ENCODE measurements at places on chromosomes 11 and 22.

- DNase-seq: no peak
These were observed 102.4 kb upstream of the SERPIND1 start for GRCh38 chr22:20671409-20672081.

DNA sequence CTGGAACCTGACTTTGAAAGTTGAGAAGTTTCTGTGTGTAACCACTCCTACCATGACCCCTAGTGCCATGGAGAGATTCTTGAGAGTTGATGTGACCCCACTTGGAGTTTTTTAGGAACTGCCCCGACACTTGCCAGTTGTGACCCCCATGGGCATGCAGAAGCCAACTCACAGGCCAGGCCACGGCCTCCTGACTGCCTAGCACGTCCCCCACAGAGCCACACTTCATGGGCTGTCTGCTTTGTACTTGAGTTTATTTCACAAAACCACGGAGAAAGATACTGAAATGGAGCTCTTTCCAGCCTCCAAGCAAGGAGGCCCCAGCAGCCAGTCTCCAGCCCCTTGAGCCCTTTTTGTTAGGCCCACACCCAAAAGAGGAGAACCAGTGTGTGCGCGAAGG is 8.4 kb downstream of the CYB5R2 start:
- DNase-seq: no peak

- no peak for DNase-seq
These were observed 4.7 kb downstream of the DDIAS start for GRCh38 chr11:82906236-82906635.

GRCh38 chr11:86743223-86744118 is 56.9 kb upstream of the PRSS23 start:
- DNase-seq: no peak

DNA sequence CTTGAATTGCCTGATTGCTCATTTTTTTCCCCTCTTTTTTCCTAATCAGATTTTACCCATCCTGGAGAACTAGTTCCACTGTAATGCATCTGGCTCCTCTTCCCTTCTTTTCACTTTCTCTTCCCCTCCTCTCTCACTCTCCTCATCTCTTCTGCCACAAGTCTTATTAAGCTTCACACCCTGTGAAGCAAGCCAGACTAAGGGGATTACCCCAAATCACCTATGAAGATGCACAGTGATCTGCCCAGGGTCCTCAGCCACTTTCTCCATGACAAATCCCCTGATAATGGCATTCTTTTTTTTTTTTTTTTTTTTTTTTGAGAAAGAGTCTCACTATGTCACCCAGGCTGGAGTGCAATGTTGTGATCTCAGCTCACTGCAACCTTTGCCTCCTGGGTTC is 11.2 kb downstream of the UBASH3B start:
- DNase-seq: no peak

DNA sequence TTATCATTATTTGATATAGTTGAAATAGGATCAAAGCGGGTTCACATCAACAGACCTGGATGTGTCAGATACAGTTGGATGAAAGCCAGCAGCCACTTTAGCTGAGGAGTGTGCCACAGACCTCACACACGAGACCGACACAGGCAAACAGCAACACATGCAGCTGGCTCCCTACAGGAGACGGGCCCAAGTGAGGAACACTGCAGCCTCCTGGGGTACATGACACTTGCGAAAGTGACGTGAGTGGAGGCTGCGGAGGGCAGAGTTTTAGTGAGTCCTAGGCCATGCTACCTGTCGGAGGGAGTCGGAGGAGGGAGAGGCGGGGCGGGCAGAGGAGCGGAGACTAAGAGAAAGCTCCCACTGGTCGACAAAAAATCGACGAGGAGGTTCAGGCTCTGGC is 100.9 kb upstream of the BID start:
- no peak for DNase-seq

- DNase-seq: no peak
These were observed 213.3 kb downstream of the MN1 start for GRCh38 chr22:27588268-27588667.

- DNase-seq: peak; percentile 16
These were observed 54.0 kb downstream of the RPUSD4 start for GRCh38 chr11:126157326-126158030.

DNA sequence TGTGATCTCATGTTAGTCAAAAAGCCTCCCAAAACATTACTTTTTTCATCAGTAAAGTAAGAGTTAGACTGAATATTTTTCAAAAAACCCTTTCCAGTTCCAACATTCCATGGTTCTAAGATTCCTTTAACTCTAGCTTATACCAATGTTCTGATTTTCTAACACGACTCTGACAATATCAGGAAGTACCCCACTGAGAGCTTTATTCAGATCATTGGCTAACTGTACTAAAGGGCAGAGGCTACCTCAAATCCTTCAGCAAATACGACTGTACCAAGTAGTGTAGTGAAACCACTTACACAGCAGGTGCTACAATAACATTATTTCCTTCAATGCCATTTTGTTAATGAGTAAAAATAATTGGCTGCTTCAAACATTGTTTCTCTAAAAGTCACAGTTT is 213.4 kb upstream of the PITPNB start:
- DNase-seq: no peak

- DNase-seq: peak; percentile 86
These were observed 1.4 kb upstream of the NEFH start for GRCh38 chr22:29478326-29479276.

GRCh38 chr22:50475652-50476002 is 792 bp upstream of the SBF1 start:
- DNase-seq: no peak

GRCh38 chr22:42820045-42820763 is 36.9 kb downstream of the ARFGAP3 start:
- peak; percentile 48 for DNase-seq

GRCh38 chr11:70731271-70732022 is 333.1 kb downstream of the CTTN start:
- DNase-seq: peak; percentile 21

DNA sequence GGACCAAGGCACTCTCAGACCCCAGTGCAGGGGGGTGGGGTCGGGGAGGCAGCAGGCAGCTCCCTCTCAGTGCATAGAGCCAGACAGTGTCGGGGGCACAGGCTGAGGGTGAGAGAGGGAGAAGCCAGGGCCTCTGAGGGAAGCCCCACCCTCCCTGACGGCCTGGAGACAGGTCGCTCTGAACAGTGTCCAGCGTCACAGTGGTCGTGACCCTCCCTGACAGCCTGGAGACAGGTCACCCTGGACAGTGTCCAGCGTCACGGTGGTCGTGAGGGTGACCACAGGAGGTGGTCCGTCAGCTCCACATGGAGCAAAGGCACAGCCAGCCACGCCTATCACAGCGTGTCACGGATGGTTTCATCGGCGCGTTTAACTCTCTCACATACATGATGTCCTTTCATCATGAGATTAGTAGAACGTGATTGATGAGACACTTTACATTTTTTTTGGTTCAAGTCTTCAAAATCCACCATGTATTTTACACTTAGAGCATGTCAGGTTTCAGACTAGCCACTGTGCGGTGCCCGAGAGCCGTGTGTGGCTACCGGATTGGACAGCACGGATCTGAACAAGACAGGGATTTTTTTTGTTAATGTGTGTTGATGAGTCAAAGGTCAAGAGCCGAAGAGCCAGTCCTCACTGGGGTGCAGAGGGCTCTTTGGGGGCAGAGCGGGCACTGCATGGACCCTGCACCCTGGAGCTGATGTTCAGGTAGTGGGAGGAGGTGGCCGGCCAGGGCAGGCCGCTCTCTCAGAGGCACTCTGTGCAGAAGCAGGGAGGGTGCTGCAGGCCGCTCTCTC is 23.9 kb upstream of the PANX2 start:
- no peak for DNase-seq

DNA sequence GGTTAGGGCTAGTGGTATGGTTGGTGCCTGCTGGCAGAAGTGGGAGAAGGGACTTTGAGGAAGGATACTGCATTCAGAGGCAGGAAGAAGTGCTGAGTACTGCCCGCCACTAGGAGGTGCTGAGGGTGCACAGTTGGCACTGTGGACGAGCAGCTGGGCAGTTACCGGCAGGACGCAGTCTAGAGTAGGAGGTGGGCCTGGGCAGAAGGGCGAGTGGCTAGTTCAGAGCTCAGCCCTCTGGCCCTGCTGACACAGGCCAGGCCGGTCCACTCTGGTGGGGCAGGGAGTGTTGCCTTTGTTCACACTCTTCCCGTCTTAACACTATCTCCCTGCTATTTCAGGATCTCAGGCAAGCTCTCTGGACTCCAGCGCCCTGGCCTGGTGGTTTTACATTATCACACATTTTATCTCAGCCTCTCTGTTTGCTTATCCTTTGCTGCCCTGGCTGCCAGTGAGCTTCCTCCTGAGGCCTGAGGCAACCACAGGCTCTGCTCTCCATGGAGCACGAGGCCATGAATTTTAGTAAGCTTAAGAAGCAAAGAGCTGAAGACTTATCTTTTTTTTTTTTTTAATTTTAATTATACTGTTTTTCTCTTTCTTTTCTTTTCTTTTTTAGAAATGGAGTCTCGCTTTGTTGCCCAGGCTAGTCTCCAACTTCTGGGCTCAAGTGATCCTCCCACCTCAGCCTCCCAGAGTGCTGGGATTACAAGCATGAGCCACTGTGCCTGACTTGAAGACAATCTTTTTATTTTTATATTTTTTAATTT is 26.9 kb downstream of the SNAP29 start:
- DNase-seq: peak; percentile 92

- DNase-seq: peak; percentile 72
These were observed 29.6 kb downstream of the TMEM184B start for GRCh38 chr22:38243007-38243765.

- no peak for DNase-seq
These were observed 21.6 kb downstream of the OR51E1 start for GRCh38 chr11:4665424-4665823.

- DNase-seq: peak; percentile 84
These were observed 31.1 kb downstream of the MRGPRX4 start for GRCh38 chr11:18203723-18204122.

- no peak for DNase-seq
These were observed 83.1 kb upstream of the ADSL start for GRCh38 chr22:40263191-40263590.

GRCh38 chr11:36240173-36240572 is 49.1 kb downstream of the COMMD9 start:
- DNase-seq: no peak

GRCh38 chr11:85643191-85643614 is 4.6 kb upstream of the TMEM126A start:
- no peak for DNase-seq

DNA sequence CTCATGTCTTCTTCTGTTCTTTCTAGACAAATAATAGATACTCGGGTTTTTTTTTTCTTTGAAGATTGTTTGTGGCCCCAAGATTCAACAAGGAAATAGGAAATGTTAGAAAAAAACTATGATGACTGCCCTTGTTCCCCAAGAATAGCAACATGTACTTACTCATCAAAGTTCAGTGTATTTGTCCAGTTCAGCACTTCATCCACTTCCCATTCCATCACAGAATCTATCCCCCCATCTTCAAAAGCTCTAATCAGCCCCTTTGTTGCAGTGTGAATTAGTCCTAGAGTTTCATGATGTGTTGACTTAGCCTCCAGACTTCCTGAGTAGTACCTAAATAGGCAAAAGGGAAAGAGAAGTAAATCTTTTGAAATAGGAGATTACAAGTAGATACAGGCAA is 74.3 kb downstream of the C11orf65 start:
- no peak for DNase-seq

DNA sequence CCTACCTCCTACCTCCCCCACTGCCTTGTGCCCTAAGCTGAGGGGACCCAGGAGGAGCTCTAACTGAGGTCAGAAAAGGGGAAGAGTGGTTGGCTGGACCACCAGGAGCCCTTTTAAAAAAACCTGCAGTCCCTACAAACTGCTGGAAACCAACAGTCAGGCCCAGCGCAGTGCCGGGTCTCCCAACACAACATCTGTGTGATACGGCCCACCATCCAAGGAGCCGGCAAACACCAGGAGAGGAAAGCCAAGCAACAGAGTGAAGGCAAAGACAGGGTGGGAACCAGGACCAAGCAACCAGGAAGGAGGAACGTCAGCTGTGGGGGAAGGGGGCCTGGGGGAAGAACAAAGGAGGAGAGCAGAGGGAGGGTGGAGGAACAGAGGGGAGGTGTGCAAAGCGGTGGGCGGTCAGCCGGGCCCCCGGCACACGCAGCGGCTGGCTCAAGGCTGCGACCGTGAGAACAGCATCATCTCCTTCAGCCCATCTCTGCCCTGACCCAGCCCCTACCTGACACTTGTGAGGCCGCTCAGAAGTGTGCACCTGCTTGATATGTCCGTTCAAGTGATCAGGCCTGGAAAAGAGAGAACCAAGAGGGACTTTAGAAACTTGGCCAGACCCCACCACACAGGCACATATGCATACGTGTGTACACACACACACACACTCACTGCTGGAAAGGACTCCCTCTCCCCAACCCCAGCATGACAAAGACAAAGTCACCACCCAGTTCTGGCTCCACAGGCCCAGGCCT is 3.6 kb downstream of the PATZ1 start:
- DNase-seq: peak; percentile 78

GRCh38 chr22:47534804-47535410 is 772.5 kb downstream of the TBC1D22A start:
- no peak for DNase-seq

DNA sequence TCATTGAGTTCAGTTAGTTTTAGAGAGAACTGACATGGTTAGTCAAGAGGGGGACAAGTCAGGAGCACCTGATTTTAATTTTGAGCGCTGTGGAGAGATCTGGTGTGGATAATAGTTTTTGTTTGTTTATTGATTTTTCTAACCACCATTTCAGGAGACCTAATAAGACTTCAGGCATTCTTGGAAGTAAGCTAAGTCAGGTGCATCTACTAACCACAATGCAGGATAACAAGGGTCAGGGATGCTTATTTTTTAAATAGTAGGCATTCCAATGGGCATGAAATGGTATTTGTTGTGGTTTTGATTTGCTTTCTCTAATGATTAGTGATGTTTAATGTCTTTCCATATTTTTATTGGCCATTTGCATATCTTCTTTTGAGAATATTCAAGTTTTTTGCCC is 212.1 kb downstream of the NAV2 start:
- DNase-seq: no peak

GRCh38 chr22:30238136-30238535 is 8.4 kb downstream of the LIF start:
- no peak for DNase-seq

- DNase-seq: no peak
These were observed 56.1 kb upstream of the CDON start for GRCh38 chr11:126118806-126119205.

- no peak for DNase-seq
These were observed 879 bp upstream of the RNH1 start for GRCh38 chr11:507727-508515.

- no peak for DNase-seq
These were observed 21.3 kb downstream of the SIK2 start for GRCh38 chr11:111623527-111624030.

- no peak for DNase-seq
These were observed 8.5 kb upstream of the RAB1B start for GRCh38 chr11:66259956-66260355.

- no peak for DNase-seq
These were observed 772.1 kb downstream of the NTM start for GRCh38 chr11:132142554-132142953.

GRCh38 chr11:71484248-71485062 is 31.5 kb downstream of the NADSYN1 start:
- no peak for DNase-seq
